ENCODE measurements at places on chromosomes 6 and 20. TPM values are rescaled to one million over a fixed set of nuclear protein-coding genes. Genes with fewer than 3 reads are reported as not detected.

LHFPL5 gene
- not detected for total RNA-seq

SALL4 gene
- total RNA-seq: 2.3 TPM

ZC2HC1B gene
- total RNA-seq: not detected

MYCT1 gene
- total RNA-seq: 0.06 TPM

OPN5 gene
- not detected for total RNA-seq

ITPA gene
- total RNA-seq: 136 TPM

NRSN1 gene
- total RNA-seq: not detected

UST gene
- total RNA-seq: 2.5 TPM

CGA gene
- total RNA-seq: not detected

ISM1 gene
- total RNA-seq: 0.42 TPM

CCN5 gene
- total RNA-seq: 24.7 TPM

TINAG gene
- 0.08 TPM for total RNA-seq

MYBL2 gene
- total RNA-seq: 75.8 TPM

HINT3 gene
- total RNA-seq: 6.4 TPM

DDO gene
- not detected for total RNA-seq

LTA gene
- total RNA-seq: not detected

CRISP1 gene
- not detected for total RNA-seq

C6orf15 gene
- not detected for total RNA-seq

ZNF217 gene
- total RNA-seq: 22.6 TPM

SYCP2L gene
- 2.8 TPM for total RNA-seq

RGS19 gene
- 20.7 TPM for total RNA-seq

PRICKLE4 gene
- 0.44 TPM for total RNA-seq

PLN gene
- total RNA-seq: not detected

All from A549 treated with CpdA at 1 μM for 4 hours (cell line).